AG10803 (cell line): ENCODE measurements at places on chromosomes 4 and X.
A peak's percentile ranks its signal among the peaks of the same experiment; 100 is the strongest.

GRCh38 chr4:2066011-2066551 lies 7.0 kb downstream of the NAT8L start:
- no peak for DNase-seq

- DNase-seq = peak; percentile 41
These were observed 98.3 kb upstream of the MAOA start for GRCh38 chrX:43557792-43558191.

DNA sequence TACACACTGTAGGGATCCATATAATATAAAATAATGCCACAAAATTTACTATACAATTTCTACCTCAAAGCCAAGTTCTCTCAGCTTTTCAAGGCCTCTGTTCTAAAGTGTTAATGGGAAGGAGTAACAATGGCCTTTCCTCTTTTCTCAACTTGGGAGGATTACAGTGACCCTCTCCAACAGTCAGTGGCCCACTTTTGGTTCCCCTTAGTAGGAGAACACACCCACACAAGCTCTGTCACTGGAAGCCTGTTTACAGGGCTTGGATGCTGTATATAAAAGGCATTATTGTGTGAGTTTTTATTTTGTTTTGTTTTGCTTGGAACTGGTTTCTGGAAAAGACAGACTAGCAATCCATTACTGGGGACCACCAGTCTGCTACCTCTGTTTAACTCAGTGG lies 1.8 kb downstream of the ARHGEF6 start:
- DNase-seq = no peak

- peak; percentile 97 for DNase-seq
These were observed 7.5 kb upstream of the LHFPL1 start for GRCh38 chrX:112687189-112687691.

- peak; percentile 68 for DNase-seq
These were observed 427.2 kb downstream of the MAPK10 start for GRCh38 chr4:85932500-85933290.

GRCh38 chr4:3046162-3046561 lies 28.2 kb downstream of the HTT-AS start:
- DNase-seq = no peak

- DNase-seq = no peak
These were observed 25.4 kb upstream of the SLITRK4 start for GRCh38 chrX:143661286-143661685.

GRCh38 chrX:3631196-3631595 lies 82.3 kb downstream of the PRKX start:
- no peak for DNase-seq

- no peak for DNase-seq
These were observed 3.8 kb downstream of the APLN start for GRCh38 chrX:129650821-129651510.

DNA sequence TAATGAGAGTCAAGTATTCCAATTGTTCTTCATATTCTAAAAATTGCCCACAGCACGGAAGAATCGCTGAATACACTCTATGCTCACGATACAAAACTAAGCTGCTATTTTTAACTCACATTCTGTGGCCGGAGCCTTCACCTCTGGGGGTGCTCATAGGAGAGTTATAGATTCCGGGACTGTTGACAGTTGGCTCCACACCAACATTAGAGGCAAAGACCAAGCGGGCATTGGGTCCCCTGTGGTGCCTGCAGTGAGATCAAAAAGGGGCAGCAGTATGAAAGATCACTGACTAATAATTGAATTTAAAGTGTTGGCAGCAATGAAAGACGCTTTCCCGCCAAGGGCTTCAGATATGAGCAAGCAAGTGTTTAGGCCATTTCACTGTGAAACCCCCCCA lies 146.0 kb downstream of the TMEM144 start:
- DNase-seq = no peak
